Stimulated activated CD4-positive, alpha-beta T cell treated with anti-CD3 and anti-CD28 coated beads, TNF-alpha, amount 100 ng/mL, for 1 hour (primary cell): ENCODE measurements at places on chromosomes 3 and 15.

DNA sequence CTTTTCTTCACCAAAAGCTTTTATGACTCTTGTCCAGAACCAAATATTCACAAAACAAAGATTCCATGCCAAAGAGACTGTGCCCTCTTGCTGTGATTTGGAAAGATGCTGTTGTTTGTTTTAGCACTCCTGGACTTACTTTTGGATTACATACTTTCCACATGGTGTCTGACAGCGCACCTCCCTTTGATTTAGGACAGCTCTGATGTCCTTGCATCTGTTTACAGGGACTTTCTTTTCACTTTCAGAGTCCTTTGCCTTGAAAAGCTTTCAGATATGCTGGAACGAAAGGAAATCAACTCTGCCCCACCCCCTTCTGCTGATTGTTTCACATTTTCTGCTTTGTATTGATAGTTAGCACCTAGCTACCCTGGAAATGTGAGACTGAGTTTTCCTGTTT, 133.0 kb upstream of the NR2E3 start:
- DNase-seq: no peak

DNA sequence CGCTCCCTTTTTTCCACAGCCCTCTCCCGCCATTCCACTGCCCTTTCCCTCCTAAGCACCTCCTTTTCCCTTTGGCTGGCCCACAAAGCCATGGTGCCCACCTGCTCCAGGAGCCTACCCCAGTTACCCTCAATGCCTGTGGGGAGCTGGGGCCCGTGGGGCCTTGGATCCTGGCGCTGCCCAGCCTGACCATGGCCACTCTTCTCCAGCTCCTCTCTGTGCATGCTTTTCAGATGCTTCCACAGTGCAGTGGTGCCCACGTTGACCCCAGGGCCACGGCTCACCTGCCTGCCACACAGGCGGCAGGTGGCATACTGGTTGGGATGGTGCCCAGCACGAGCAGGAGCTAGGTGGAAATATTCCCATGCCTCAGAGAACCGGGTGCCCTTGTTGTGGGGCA, 1.5 kb downstream of the ZBED2 start:
- DNase-seq: no peak

GRCh38 chr3:177426106-177426877, 229.0 kb upstream of the TBL1XR1 start:
- DNase-seq: no peak

GRCh38 chr3:154764856-154765640, 315.1 kb upstream of the MME start:
- no peak for DNase-seq
